Right lung (tissue), 10 donors: ENCODE measurements at places on chromosomes 7 and 10. TPM values are rescaled to one million over a fixed set of nuclear protein-coding genes. Genes with fewer than 3 reads are reported as not detected.

DNA sequence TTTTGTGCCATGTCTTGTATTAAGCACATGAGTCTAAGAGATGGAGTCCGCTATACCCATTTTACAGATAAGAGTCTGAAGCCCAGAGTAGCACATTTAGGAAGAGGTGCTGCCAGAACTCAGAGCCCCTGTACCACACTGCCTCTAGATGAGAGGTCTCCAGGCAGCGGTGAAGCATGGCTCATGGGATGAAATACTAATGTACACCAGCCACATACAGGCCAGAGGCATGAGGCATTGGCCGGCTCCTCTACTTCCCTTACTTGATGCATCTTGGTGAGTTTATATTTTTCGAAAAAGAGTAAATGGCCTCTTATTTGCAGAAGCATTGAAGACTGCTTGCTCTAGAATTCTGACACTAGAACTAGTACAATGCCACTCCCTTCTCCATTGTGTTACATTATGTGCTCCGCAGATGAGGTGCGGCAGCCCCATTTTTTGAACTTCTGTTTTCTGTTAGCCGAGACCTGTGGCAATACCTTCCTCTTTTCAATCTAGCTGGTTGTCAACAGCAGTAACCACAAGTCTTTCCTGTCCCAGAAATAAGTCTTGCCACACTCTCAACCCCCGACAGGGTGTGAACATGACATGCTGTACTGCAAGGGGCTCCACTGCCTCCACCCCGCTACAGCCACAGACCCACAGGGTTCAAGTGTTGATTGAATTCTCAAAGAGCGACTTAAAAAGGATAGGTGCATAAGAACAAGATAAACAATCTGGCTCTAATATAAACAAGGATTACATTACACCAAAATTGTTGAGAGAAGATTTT lies 145.3 kb downstream of the CELF2 start:
- no peak for DNase-seq

The NUTM2B gene
- polyA plus RNA-seq = 2.1 TPM

DNA sequence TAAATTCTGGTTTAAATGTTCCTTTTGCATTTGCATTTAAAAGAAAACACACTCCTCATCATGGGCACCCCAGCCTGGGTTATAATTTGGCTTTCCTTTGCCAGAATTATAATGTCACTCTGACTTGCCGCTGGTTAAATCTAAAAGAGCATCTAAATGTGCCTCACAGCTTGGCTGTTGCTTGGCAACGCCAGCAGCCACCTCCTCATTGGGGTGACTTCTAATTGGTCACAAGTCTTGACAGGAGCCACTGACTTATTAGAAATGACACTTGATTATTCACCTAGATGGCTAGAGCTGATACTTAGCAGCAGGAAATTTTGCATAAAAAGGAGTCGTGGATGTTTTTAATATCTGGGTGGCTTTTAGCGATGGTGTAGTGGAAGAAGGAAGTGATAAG lies 114.3 kb downstream of the TBXAS1 start:
- DNase-seq = no peak

GRCh38 chr7:95863-96260 lies 96.5 kb upstream of the FAM20C start:
- no peak for DNase-seq

DNA sequence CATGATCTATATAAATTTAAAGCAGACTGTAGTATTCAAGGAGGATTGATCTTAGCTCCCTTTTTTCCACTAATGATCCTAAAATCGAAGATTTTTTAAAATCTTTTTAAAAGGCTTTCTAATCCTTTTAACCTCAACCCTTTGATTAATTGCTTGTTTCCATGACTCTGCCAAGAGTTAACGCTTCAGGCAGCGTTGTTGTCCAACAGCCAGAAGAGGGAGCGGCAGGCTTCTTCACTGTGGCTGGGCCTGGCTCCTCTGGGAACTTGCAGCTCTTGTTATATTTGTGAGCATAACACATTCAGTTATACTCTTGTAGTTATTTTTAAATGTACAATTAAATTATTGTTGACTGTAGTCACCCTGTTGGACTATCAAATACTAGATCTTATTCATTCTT lies 26.3 kb downstream of the CRCP start:
- peak; percentile 74 for DNase-seq

The RPEL1 gene
- 0.12 TPM for polyA plus RNA-seq

DNA sequence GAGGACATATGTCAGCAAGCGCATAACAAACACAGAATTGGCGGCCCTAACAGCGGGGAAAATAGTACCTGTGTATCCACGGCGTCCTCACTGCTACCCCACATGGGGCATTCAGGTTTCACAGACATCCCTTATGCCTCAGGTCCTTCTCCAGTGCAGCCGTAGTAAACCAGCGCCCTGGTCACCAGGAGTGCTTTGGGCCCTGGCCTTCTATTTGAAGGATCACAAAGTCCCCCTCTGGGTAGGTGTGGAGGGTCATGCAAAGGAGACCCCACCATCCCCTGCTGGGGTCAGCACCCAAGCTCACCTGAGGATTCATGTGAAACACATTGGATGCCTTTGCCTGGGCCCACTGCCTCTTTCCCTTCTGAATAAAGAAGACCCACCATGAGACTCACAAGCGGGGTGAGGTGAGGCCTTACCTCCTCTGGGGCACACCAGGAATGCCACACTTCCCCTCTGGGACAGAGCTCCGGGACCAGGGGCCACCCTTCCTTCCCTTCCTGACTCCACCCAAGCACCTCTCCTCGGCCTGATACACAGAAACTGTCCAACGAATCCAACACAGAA lies 18.8 kb downstream of the CLRN3 start:
- DNase-seq = no peak
